ENCODE measurements at places on chromosomes 3 and 15. TPM values are rescaled to one million over a fixed set of nuclear protein-coding genes. Genes with fewer than 3 reads are reported as not detected.

HYAL2 gene
- 25.9 TPM for total RNA-seq

PAQR5 gene
- total RNA-seq: 109 TPM

CPNE9 gene
- not detected for total RNA-seq

DAZL gene
- not detected for total RNA-seq

GPR87 gene
- 2.2 TPM for total RNA-seq

ADGRG7 gene
- not detected for total RNA-seq

Data from A549 treated with dexamethasone at 1 μM for 4 hours (cell line).